ENCODE measurements at places on chromosomes 3 and 15.

GRCh38 chr15:56058986-56059385 lies 65.6 kb upstream of the NEDD4 start:
- no peak for DNase-seq

GRCh38 chr15:43518197-43518761 lies 871 bp downstream of the MAP1A start:
- DNase-seq, result no peak

- no peak for DNase-seq
Measured at GRCh38 chr3:156010829-156011228, 109.5 kb upstream of the KCNAB1 start.

DNA sequence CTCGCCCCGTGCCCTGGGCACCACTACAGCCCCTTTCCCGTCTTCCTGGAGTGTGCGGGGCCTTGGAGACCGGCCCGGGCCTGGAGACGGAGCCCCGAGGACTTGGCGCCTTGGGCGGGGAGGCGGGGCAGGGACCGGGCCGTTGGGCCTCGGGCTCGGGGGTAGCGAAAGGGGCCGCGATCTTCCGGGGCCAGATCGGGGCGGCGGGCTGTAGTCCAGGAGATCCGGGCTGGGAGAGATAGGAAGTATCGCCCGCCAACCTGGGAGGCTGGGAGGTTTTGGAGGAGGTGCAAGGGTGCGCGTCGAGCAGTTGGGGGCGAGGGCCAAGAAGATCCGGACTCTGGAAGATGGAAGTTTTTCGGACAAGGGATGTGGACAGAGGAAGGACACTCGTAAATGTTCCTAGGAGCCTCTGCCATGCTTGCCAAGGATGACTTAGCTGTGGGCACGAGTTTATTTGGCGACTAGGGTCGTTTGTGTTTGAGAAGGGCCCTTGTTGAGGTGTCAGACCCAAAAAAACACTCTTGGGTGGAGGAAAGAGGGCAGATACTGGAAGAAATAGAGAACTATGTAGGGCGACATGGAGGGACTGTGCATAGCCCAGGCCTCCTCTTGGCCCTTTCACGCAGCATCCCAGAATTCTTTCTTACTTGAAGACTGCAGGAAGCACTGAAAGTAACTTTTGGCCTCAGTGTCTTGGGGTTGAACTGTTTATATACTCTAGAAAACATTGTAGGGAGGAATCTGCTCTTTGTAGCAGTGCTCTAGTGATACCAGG lies 712 bp downstream of the RTF1 start:
- DNase-seq, result no peak

GRCh38 chr3:53740956-53741355 lies 105.3 kb downstream of the CHDH start:
- DNase-seq, result no peak

- no peak for DNase-seq
Measured at GRCh38 chr3:124033360-124034015, 41.6 kb upstream of the ROPN1 start.

- no peak for DNase-seq
Measured at GRCh38 chr3:187167777-187168176, 28.5 kb upstream of the RPL39L start.

GRCh38 chr3:66464512-66464894 lies 36.3 kb downstream of the LRIG1 start:
- no peak for DNase-seq

- DNase-seq, result no peak
Measured at GRCh38 chr15:62452667-62453066, 287.6 kb upstream of the C2CD4B start.

- no peak for DNase-seq
Measured at GRCh38 chr3:46096336-46096735, 69.1 kb upstream of the XCR1 start.

DNA sequence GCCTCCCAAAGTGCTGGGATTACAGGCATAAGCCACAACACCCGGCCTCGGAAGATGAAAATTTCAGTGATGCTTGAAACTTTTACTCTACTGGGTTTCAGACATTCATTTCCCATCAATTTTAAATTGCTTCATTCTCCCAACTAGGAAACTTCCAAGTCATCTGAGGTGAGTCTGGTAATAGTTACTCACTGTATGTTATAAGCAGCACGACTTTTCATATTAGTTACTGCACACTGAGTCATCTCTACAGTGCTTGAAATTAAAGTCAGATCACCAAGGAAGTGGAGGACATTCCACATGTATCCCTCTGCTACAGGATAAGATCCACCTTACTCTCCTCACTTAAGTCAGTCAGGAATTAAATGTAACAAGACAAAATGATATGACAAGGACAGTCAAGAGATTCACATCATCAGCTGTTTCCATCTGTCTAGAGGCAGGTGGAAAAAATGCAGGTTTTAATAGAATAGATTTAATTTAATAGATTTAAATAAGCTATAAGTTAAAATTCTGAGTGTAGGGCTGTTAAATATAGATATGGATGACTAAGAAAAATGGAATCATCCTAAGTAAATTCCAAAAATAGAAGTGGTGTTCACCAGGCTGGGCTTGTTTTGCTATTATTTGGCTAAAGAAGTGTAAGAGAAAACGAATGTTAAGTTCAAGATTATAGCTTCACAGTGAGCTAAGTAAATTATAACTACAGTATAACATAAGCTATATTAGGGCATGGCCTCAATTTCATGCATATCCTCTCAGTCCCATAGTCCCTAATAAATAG lies 104.4 kb downstream of the TMCO5A start:
- no peak for DNase-seq

DNA sequence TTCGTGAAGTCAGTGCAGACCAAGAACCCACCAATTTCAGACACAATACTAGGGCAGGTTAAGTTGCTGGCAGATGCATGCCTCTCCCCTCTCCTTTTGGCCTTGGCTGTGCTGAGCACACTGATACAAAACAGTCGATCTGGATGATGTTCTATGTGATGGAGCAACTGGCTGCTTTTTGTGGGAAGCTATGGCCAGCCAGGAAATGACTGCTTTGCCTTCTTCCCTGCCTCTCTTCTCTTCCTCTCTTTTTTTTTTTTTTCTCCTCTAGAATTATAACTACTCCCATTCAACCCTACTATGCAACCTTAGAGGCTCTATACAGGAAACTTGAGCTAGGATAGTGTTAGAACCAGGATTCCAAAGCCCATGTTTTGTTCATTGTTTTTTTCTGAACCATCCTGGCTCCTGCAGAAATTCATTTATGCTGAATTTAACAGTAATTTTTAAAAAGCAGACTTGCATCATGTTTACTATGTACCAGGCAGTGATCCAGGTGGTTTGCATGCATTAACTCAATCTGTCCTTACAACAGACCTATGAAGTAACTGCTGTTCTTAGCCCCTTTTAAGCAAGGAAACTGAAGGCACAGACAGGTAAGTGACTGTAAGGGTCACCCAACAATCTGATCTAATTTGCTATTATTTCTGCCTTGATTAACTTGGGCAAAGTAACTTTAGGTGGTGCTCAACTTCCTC lies 62.9 kb downstream of the PLD1 start:
- DNase-seq, result no peak

DNA sequence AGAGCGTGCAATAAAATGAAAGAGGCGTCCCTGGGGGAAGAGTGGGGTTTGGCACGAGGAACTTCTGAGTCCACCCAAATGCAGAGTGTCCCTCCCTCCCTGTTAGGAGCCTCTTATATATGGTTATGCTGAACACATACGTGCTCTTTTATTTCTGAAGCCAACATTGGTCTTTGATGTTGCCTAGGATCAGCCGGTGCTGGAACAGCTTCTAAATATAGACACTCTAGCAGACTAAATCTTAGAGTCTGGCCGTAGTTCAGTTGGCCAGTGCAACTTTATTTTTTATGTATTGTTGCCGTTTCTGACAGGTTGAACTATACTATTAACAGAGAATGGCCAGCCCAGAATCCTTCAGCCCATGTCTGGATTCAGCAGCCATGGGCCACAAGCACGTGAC lies 128.7 kb downstream of the GHSR start:
- no peak for DNase-seq
